ENCODE measurements at places on chromosomes 4 and X.
A peak's percentile ranks its signal among the peaks of the same experiment; 100 is the strongest.

DNA sequence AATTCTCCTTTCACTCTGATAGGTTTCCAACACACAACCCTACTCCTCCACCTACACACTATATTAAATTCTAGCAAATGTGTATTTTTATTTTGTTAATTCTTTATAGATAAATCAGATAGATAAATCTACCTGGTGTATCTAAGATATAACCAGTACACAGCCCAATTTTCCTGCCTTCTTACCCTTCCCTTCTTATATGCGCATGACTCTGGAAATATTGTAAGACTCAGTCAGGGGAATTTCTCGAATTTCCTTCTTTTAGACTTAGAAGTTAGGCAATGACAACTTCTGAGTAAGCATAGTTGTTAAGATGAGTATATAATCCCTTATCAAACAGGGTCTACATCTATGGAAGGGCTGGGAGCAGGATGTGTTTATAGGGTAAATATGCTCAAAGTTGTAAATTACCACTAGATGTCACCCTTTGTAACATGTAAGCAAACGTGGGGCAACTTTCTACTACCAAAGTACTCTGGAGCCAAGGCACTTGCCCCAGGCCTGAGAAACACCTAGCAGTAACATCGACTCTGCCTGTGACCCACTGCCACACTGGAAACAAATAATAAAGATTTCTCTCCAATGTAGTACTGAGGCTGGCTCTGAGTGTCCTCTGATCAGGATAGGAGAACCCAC is 444.7 kb downstream of the IQCM start:
- DNase-seq, result no peak

- DNase-seq, result no peak
These were observed 47.5 kb upstream of the GALNT7 start for GRCh38 chr4:173121076-173121561.

- no peak for DNase-seq
These were observed 65.6 kb downstream of the MRPL1 start for GRCh38 chr4:77927991-77928925.

DNA sequence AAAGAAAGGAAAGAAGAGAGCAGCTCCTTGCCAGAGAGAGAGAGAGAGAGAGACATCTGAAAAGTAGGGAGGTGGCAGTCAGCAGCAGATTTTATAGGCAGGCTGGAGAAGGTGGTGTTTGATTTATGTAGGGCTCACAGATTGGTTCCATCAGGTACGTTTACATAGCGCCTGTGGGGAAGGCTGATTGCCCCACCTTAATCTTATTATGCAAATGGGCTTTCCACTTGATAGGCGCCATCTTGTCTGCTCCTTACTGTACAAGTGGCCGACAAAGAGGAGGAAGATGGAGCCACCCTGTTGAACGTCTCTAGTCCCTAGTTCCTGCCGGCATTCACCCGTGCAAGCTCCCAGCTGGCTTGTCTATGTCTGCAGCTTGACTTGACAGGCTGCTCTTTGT is 49.1 kb upstream of the DHRSX start:
- DNase-seq, result no peak

GRCh38 chrX:153412746-153413720 is 1.8 kb downstream of the ZFP92 start:
- DNase-seq, result no peak

DNA sequence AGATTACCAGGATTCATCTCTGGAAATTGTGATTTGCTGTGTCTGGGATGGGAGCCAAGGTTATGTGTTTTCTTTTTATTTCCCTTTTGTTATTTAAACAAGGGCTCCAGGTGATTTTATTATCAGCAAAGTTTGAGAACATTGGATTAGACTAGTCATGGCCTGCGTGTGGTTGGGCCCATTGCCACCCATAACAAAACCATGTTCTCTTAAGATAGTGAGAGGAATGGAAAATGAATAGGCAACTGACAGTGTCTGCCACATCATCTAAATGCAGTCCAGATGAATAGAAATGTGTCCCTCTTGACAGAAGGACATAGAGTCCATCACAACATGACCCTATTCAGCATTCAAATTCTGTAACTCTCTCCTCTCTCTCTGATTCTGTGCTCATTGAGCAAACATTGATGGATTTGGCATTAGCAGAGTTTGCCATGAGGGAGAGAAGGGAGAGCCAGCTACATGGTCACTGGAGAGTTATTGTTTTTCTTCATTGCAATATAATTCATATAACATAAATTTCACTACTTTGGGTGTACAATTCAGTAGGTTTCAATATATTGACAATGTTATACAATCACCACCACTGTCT is 11.7 kb downstream of the XK start:
- no peak for DNase-seq

GRCh38 chr4:153643406-153644383 is 40.4 kb upstream of the TLR2 start:
- DNase-seq, result no peak

DNA sequence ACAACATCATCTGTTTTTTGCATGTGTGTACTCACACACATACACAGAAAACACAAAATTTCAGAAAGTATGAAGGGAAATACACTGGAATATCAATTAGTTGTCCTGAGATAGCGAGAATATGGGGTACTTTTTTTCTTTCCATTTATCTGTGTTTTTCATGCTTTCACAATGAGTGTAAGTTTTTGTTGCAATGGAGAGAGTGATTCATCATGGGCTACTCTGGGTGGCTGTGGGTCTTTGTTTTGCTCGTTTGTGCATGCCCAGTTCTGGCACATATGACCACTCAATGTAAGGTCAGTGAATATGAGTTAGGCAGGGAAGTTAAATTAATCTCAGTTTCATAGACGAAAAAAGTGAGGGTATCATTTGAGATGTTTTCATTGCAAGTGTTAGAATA is 26.9 kb downstream of the XK start:
- DNase-seq, result no peak

DNA sequence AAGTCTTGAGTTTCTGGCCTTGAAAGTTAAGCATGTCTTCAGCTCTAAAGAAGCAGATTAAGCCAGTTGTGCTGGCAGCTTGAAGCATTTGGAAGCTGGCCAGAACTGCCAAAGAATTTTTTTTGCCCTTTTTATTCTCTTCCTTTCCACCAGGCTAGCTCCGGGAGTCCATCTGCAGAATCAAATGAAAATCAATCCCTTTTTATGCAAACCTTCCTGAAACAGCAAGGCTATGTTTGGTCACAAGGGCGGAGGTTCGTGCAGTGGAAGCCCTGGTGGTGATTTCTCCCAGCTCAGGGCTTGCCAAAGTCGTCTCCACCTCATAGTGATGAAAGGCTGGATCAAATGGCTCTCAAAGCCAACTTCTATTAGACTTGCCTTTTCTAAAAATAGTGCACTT is 21.6 kb upstream of the C4orf54 start:
- no peak for DNase-seq

GRCh38 chr4:83552924-83553323 is 17.0 kb downstream of the GPAT3 start:
- DNase-seq, result no peak

- DNase-seq, result no peak
These were observed 12.2 kb upstream of the TMPRSS11F start for GRCh38 chr4:68141852-68142251.

DNA sequence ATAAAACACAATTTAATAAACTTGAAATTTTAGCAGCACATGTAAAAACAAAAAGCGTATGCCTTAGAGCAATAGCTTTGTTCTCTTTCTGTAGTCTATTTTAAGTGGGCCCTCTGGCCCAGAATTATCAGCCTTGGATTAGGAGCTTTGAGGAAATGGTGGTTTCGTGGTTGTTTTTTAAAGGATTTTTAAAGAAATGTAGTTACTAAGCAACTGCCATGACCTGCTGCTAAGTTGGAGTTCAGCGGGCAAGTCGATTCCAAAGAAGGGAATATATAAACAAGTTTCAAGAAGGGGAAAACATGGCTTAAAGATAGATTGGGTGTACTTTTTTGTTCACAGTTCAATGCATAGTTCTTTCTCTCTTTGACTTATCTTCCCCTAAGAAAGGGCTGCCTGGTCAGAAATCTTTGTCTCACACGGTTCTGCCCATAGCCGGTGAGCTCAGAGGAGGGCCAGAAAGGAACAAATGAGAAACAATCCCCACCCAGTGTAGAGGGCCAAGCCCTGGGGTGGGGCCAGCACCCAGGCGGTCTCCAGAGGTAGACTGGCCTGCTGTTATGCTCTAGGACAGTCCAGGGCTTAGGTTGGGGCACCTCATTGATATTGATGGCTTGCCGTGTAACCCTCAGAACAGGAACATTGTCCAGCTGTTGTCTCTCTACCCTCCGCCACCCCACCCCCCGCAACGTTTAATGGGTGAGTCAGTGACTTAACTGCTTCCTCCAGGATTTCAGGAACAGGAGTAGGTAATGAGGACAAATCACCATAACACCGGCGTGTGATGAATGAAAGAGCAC is 32.5 kb downstream of the DLG3 start:
- no peak for DNase-seq

DNA sequence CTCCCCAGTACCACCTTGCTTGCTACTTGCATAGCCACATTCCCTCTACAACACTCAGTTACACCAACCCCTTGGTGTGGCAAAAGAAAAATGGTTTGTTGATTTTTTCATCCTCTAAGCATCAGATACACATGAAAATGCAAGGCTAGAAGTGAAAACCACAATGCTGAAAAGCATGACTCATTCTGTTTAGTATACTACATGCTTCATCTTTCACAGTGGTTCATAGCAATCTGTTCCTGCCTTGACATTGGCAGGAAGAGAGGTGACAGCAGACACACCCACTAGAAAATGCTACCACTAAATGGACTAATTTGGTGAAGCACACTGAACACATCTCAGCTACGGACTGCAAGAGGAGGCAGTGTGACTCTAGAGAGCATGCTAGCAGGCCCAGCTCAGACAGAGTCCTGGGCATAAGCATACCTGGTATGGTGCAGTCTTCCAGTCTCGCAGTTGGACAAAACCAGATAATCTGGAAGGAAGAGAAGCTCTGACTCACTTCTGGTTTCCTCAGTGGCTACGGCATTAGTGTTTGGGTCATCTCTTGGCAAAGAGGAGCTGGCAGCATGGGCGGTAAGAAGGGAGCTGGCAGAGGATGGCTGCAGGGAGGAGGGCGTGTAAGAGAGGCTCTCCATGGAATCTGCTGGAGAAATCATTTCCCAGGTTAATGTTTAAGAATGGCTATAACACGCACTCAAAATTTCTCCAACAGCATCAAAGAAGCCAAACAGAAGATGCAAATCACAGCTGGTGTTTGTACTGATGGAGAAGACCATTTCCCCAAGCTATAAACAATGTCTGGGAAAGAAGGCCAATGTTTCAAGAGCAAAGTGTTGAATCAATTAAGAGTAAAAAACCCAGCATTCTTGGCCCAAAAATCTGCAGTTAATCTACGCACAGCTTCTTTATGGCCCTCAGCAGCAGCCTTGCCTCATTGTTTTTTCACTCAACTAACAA is 37.8 kb downstream of the GAB3 start:
- no peak for DNase-seq

DNA sequence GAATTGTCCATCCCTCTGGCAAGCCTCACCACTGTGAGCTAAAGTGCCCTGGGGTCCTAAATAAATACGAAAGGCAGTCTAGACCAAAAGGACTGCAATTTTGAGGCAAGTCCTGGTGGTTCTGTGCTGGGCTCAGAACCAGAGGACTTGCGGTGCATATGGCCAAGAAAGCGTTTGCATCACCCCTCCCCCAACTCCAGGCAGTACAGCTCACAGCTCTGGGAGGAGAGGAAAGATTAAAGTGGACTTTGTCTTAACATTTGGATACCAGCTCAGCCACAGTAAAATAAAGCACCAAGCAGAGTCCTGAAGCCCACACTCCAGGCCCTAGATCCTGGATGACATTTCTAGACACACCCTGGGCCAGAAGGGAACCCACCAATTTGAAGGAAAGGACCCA is 24.9 kb downstream of the RNF128 start:
- DNase-seq, result no peak

- no peak for DNase-seq
These were observed 71.3 kb downstream of the HTRA3 start for GRCh38 chr4:8340781-8341241.

GRCh38 chrX:118199997-118200396 is 83.4 kb upstream of the KLHL13 start:
- DNase-seq, result no peak

DNA sequence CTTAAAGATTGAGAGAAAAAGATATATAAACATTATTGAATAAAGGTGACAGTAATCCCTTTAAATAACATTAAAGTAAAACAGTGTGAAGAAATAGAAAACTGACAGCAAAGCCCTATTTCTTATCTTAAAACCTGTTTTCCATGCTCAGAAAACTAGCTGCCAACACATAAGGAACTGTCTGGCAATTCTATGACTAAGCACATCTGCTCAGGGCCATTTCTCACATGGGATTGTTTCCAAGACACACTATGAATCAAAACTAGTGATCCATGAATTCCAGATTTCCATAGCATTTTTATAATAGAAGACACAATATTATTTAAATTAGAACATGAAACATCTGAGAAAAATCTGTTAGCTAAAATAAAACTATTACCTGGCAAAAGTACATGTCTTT is 113.4 kb downstream of the SCLT1 start:
- no peak for DNase-seq

DNA sequence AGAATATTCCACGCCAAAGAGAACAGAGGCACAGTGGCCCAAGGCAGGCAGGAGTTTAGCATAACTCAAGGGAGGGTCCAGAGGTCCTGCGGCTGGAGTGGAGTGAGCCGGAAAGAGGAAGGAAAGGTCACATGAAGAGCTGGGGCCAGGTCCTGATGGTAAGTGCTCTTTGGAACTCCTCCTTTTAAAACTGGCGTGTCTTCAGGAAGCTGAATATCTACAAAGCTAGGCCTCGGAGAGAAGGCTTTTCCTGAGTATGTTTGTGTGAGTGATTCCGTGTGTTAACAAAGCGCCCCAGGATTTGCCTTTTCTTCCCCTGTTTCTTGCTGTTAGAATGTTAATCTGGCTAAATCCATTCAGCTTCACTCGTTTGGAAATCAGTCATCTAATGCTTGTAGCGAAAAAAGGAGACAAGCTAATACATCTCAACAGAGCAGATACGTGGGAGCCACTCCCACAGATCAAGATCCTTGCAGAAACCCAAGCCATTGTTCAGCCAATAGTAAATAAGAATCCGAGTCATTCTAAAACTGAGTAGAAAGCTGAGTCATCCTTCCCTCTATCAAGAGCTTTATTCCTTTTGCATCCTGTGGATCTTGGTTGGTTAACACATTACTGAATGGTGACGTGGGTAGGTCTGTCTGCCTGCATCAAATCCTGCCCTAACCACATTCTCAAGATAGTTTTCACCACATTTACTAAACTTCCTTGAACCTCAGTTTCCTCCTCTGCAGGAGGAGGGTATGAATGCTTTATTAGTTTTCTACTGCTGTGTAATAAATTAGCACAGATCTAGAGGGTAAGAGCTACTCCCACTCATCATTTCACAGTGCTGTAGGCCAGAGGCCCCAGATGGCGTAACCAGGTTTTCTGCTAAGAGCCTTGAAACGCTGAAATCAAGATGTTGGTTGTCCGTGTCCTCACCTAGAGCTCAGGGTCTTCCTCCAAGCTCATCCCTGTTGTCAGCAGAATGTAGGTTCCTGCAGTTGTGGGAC is 43.2 kb upstream of the RBM47 start:
- peak; percentile 34 for DNase-seq

Data from stimulated activated CD4-positive, alpha-beta T cell treated with anti-CD3 and anti-CD28 coated beads, Interleukin-1b, Interleukin-23, amount 100 ng/mL, for 24 hours (primary cell).